Activated CD4-positive, CD25-positive, alpha-beta regulatory T cell (primary cell): ENCODE measurements at places on chromosomes 5 and 9.

DNA sequence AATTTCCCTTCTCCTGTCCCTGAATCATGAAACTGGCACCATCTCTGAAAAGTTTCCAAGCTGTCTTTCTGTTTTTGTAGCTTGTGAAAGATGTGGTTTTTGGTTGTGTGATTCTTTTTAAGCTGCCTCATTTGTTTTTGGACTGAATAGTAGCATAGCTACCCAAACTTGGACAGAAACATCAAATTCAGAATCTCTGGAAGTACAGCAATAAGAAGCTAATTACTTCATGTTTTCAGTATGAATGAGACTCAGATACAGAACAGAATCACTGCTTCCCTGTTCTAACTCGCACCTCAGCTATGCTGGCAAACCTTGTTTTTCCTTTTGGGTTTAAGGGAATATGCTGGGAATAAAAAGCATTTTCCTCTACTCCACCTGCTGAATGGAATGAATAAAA, 101.0 kb downstream of the FGF1 start:
- DNase-seq = no peak

- no peak for DNase-seq
These were observed 43.4 kb upstream of the TMC1 start for GRCh38 chr9:72477930-72478518.

- DNase-seq = no peak
These were observed 71.5 kb downstream of the MRPS27 start for GRCh38 chr5:72248410-72248981.

GRCh38 chr9:27791311-27791710, 218.0 kb upstream of the C9orf72 start:
- no peak for DNase-seq

GRCh38 chr5:41191249-41191648, 22.1 kb downstream of the C6 start:
- DNase-seq = no peak

DNA sequence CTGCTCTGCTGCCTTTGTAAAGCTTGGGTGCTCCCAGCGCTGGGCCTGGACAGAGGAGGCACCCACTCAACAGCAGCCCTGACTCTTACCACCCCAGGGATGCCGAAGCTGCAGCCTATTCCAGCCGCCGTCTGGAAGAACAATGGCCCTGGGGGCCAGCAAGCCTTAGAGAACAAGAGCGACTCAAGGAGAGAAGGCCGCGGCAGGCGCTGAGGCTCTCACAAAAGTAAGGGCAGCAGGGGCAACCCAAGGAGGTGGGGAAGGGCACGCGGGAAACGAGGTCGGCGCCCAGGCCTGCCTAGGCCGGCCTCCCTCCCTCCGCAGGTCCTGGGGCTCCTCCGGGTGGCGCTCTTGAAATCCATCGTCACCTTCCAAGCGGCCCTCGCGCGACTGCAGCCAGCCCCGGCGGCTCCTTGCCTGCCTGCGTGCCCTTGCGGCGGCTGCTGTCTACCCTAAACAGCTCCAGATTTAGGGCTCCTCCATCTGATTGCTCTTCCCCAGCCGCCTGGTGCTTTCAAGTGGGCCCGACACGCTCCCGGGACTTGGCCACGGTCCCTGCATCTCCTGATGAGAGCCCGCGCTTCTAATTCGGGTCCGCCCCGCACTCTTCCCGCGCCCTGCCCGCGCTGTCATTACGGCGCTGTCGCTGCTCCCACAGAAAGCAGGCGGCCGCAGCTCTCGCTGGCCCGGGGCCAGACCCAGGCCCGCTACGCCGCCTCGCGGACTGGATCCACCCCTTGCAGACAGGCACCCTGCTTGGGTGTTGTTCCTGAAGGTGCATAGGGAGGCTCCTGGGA, 213.3 kb downstream of the SEMA6A start:
- no peak for DNase-seq

DNA sequence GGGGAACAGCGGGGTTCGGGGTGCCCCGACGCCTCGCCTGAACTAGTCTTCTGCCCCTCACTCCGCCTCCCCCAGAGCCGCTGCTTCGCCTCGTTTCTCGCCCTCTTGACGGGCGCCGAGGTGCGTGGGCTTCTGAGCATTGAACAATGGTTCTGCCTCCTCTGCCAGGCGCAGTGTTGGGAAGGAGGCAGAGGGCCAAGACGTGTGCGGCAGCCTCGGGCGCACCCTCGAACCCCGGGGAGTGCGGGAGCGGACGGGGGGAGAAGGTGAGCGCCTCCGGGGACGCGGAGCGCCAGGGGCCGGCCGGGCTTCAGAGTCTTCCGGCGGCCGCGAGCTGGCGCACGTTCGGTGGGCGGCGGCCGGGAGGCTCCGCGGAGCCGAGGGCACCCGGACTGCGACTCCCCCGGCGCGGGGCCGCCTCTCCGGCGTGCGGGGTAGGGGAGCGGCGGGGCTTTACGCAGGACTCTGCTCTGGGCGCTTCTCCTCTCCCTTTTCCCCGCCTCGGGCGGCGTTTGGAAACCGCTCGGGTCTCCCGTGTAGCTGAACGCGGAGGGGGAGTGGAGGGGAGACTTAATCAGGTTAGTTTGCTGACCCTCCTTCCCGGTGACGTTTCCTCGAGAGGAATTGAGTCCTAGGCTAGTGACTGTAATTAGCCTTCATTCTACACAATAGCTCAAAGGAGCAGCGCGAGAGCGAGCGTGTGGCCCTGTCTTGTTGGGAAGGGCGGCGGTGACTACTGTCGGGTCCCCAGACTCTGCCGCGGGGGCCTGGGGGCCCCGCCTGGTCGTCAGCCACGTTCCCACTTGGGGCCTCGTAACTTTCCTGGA, 1.1 kb downstream of the VLDLR start:
- no peak for DNase-seq

DNA sequence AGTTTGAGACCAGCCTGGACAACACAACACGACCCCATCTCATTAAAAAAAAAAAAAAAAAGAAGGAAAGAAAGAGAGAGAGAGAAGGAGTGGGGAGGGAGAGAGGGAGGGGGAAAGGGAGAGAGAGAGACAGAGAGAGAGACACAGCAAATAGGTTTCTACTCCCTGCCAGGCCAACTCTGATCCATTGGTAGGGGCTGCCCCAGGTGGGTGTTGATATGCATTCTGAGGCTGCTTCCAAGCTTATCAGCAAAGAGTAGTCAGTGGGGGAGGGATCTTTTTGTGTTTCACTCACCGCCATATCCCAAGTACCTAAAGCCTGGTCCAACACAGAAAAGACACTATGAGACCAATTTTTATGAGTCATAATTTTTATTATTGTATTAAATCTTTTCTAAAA, 57.0 kb upstream of the SAP30L start:
- no peak for DNase-seq

DNA sequence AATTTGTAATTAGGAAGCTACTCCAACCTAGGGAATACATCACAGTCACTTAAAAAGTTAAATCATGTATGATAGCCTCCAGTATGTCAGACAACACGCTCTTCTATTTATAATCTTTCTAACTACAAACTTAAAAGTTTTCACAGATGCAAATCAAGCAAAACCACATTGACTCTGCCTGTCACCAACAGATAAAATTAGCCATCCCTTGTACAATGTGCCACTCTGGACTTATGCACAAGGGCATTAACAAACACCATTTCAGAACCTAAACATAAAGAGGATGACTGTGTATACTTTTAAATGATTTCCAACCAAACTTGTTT, 14.7 kb downstream of the ERP44 start:
- DNase-seq = no peak

GRCh38 chr9:8349901-8350300, 550.3 kb upstream of the DMAC1 start:
- DNase-seq = no peak
